ENCODE measurements at places on chromosomes 6 and 20.

GRCh38 chr6:13412639-13413465 lies 74.5 kb downstream of the GFOD1 start:
- no peak for DNase-seq

DNA sequence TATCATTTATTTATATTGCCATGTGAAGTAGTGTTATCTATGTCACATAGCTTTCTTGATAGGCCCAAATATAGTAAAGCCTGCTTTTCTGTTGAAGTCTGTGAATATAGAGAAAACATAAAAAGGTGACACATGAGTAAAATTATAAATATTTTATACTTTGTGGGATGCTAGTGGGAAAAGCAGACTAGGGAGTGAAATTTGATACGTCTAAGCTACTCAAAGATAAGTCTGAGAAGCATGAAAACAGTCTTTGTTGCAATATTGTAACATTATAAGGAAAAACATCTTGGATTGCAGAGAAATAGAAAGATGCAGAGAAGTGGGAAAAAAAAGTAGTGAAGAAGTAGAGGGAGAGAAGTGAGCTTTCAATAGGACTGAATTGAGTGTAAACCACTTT lies 75.4 kb downstream of the ZNF292 start:
- no peak for DNase-seq

DNA sequence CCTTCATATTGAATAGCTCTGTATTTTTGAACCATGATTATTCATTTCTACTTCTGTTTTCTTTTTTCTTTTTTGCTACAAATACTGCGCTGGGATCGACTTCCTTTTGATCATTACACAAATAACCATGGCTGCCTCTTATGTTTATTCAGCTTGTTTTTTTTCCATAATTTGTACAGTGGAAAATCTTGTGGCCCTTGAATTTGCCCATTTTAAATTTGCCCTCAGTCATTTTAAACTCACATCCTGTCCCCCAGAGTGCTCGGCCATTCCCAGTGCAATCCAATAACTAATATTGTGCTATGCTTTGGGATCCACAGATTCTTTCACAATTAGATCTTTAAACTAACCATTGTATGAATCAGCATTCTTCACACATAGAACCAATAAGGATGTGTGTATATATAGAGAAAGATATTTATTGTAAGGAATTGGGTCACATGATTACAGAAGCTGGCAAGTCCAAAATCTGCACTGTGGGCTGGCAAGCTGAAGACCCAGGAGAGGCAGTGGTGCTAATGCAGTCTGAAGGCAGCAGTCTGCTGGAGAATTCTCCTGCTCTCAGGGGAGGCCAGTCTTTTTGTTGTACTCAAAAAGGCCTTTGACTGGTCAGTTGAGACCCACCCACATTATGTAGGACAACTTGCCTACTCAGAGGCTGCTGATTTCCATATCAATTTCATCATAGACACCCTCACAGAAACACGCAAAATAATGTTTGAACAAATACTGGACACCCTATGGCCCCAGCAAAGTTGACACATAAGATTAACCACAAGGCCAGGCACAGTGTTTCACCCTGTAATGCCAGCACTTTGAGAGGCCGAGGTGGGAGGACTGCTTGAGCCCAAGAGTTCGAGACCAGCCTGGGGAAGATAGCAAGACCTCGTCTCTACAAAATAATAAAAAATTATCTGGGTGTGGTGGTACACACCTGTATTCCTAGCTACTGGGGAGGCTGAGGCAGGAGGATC lies 147.1 kb downstream of the MTHFD1L start:
- no peak for DNase-seq

DNA sequence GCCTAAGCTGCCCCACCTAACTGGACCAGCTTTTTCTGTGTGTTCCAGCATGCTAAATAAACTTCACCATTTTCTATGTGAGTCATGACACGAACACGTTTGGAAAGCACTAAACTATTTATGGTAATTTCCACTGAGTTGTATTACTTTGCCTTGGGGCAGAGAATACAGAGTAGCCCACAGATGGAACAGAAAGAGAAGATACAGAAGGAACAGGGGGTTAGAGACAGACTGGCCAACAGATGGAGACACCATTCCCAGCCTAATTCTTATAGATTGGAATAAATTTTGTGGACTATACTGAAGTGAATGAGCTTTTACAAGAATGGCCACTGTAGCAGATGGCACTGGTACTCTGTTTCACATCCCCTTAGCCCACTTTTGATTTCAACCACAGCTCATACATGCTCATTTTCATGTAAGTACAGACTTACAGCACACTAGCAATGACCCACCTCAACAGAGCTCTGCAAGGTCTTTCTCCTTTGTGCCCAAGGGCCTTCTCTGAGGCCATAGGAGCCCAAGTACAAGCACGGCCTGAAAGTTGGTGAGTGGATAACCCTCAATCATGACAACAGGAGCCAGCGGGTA lies 13.1 kb upstream of the NT5DC1 start:
- no peak for DNase-seq

GRCh38 chr6:43009124-43009523 lies 4.6 kb downstream of the MEA1 start:
- DNase-seq, result peak; percentile 27

DNA sequence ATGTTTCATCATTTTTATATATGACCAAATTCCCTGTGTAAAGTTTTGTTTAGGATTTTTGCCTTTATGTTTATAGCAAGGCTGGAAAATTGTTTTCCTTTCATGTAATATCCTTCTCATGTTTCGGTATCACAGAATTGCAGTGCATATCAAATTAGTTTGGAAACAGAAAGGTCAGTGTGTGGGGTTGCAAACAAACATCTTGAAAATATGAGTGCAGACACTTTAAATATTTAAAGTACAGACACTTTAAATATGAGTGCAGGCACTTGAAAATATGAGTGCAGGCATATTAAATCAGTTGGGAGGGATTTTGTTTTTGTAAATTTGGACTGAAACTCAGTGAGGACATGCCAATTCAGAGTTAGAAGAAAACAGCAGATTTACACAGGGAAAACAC lies 6.5 kb downstream of the SLPI start:
- DNase-seq, result no peak

GRCh38 chr6:25248123-25248522 lies 31.1 kb upstream of the CARMIL1 start:
- no peak for DNase-seq

DNA sequence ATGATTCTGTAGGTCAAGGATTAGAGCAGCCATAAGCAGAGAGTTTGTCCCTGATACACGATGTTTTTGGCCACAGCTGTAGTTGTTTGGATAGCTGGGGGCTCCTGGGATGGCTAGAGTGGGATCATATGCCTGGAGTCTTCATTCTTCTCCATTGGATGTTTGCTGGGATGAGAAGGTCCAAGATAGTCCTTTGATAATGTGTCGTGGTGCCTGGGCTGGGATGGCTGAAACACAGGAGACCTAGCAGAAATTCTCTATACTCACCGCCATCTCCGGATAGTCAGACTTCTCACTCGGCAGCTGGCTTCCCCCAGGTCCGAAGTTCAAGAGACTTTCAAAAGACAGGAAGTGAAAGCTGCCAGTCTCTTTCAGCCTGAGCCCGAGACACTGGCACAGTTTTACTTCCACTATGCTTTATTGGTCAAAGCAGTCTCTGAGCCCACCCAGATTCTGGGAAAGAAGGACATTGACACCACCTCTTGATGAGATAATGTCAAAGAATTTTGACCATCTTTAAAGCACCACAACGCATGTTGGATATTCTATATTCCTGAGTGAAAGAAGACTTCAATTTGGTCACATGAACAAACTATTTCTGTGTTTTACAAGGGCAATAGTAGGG lies 16.0 kb downstream of the MARCKS start:
- no peak for DNase-seq

DNA sequence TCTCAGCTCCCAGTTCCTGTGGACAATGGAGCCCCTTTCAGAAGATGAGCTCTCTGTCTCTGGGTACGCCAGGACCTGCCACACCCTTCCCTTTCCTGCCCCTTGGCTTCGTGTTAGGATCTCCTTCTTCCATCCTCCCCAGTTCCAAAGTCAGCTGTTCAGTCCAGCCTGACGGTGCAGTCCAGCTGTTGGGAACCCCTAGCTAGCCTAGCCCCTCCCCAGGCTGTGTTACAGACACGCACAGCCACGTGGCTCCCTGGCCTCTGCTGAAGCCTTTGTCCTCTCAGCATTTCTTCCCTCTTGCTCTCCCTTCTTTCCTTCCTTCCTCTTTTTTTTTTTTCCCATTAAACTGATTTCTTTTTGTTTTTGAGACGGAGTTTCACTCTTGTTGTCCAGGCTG lies 12.4 kb upstream of the TFAP2C start:
- no peak for DNase-seq

- DNase-seq, result no peak
Measured at GRCh38 chr6:16168858-16169257, 40.0 kb downstream of the MYLIP start.

DNA sequence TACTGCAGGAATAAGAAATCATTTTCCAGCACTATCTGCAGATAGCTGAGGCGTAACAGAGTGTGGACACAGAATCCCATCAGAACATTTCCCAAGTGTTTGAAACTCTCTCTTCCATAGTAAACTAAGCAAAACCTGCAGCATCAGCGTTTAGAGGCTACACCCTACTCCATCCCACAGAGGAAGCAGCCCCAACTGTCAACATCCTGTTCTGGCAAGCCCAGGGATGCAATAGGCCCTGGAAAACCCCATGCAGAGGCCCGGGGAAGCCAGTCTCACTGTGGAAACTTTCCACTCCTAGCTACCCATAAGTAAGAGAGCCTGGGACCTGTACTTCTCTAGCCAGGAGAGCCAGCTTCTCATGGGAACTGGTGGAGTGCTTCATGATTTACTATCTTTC lies 129.4 kb downstream of the LY86 start:
- DNase-seq, result no peak

- no peak for DNase-seq
Measured at GRCh38 chr20:36528176-36528874, 13.0 kb upstream of the MYL9 start.

GRCh38 chr6:157911786-157912185 lies 69.9 kb upstream of the SYNJ2 start:
- DNase-seq, result no peak

- DNase-seq, result no peak
Measured at GRCh38 chr20:50746138-50746940, 15.0 kb downstream of the PARD6B start.

GRCh38 chr6:33816911-33817310 lies 13.1 kb upstream of the MLN start:
- no peak for DNase-seq

DNA sequence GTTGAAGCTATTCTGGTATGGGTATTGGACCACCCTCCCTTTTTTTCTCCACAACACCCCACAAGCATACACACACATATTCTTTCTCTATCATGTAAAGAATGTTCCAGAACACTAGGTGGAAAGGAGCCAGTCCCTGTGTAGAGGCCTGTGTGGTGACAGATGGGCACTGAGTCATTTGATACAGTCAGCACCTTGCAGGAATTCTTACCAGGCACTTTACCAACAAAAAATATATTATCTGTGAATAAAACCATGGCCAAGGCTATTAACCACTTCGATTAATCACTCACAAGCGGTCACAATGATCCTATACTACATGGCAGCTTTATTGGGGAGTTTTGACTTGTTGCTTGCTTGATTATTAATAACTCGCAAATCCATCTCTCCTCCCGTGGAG lies 149.5 kb downstream of the BFSP1 start:
- no peak for DNase-seq

GRCh38 chr6:29632789-29633533 lies at the start of gene GABBR1:
GABBR1 (minus strand) TSS chr6:29633183; CDS start chr6:29632385, 798 bp downstream.
- DNase-seq, result peak; percentile 78

DNA sequence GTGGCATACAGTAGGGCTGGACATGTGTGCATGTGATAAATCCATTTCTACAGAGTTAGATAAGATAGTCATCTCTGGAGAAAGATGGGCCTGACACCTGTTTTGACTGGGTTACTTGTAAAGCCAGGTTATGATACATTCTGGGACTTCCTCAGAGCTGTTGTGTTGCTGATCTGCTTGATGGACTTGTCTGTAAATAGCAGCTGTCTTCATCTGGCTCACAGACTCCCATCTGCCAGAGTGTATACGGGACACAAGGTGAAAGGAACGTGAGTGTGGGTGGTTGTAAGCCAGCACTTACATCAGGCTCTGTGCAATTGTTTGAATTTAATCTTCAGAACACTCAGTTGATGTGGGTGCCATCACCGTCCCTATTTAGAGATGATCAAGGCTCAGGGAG lies 49.8 kb downstream of the ZDHHC14 start:
- DNase-seq, result no peak

GRCh38 chr6:113697632-113698410 lies 159.3 kb upstream of the MARCKS start:
- no peak for DNase-seq

GRCh38 chr20:35768731-35769664 lies 2.8 kb upstream of the PHF20 start:
- peak; percentile 55 for DNase-seq

- DNase-seq, result no peak
Measured at GRCh38 chr6:167293088-167293589, 2.0 kb downstream of the UNC93A start.

- DNase-seq, result no peak
Measured at GRCh38 chr20:62777528-62777830, 18.8 kb upstream of the MRGBP start.

Measured in neural crest cell (in vitro differentiated cells).